ENCODE measurements at places on chromosomes 7 and 10. TPM values are rescaled to one million over a fixed set of nuclear protein-coding genes. Genes with fewer than 3 reads are reported as not detected.

DNA sequence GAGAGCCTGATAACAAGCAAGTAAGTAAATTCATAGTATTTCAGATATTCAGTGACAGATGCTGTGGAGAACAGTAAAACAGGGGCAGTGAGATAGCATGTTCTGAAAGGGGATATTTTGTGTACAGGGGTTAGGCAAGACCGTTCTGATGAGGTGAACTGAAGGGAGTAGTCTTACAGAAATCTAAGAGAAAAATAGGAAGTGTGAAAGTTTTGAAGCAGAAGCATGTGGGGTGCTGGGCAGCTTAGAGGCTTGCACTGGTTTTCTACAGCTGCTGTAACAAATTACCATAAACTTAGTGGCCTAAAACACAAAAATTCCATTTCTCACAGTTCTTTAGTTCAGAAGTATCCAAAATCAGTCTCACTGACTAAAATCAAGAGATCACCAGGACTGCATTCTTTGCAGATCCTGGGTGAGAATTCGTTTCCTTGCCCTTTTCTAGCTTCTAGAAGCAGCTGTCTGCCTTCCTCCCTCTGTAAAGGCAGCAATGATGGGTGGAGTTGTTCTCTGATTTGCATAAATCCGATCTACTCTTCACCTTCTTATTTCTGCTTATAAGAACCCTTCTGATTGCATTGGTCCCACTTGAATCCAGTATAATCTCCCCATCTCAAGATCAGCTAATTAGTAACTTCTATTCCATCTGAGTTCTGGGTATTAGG is 7.5 kb upstream of the KLF14 start:
- no peak overlapping the region for H3K4me3 ChIP-seq
- H3K27ac ChIP-seq: no peak overlapping the region
- H3K27me3 ChIP-seq: peaks cover 41% of the 10 kb centered on the region
- no peaks in the 10 kb centered on the region for H3K4me1 ChIP-seq
- no peaks in the 10 kb centered on the region for H3K36me3 ChIP-seq

DNA sequence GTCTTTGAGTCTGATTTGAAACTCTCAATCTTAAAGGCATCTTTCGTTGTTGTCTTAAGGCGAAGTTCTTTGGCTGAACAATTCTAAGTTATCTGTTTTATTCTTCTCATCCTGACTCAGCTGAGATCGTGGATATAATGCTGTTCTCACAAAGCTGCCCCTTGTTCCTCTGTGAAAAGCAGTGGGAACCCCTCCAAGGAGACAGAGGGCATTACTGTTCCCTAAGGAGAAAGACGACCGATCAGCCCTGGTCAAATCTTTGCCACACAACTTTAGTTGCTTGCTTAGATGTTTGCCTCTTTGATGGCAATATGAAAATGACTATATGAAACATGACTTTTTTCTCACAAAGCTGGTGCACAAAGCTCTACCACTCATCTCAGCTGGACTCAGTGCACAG is 1016.7 kb downstream of the REEP3 start:
- no peaks in the 10 kb centered on the region for H3K27me3 ChIP-seq
- H3K27ac ChIP-seq: no peak overlapping the region
- no peaks in the 10 kb centered on the region for H3K4me1 ChIP-seq
- H3K4me3 ChIP-seq: no peak overlapping the region
- H3K36me3 ChIP-seq: no peaks in the 10 kb centered on the region
- DNase-seq: no peak

- H3K4me1 ChIP-seq: peaks cover 4% of the 10 kb centered on the region
- no peak overlapping the region for H3K4me3 ChIP-seq
- DNase-seq: no peak
- H3K36me3 ChIP-seq: peaks cover 2% of the 10 kb centered on the region
These were observed 32.2 kb downstream of the HACD1 start for GRCh38 chr10:17585016-17585415.

- H3K4me1 ChIP-seq: peaks cover 12% of the 10 kb centered on the region
- no peak overlapping the region for H3K4me3 ChIP-seq
- H3K36me3 ChIP-seq: no peaks in the 10 kb centered on the region
- H3K27ac ChIP-seq: no peak overlapping the region
- H3K27me3 ChIP-seq: no peaks in the 10 kb centered on the region
- no peak for DNase-seq
These were observed 36.6 kb downstream of the PRKAG2 start for GRCh38 chr7:151840088-151840910.

SYNPO2L gene
- total RNA-seq: 0.08 TPM

ASAH2 gene
- 1.0 TPM for total RNA-seq
